ENCODE measurements at places on chromosomes 5 and 9.

- peak; percentile 70 for DNase-seq
These were observed 406.6 kb upstream of the TNC start for GRCh38 chr9:115524453-115525059.

DNA sequence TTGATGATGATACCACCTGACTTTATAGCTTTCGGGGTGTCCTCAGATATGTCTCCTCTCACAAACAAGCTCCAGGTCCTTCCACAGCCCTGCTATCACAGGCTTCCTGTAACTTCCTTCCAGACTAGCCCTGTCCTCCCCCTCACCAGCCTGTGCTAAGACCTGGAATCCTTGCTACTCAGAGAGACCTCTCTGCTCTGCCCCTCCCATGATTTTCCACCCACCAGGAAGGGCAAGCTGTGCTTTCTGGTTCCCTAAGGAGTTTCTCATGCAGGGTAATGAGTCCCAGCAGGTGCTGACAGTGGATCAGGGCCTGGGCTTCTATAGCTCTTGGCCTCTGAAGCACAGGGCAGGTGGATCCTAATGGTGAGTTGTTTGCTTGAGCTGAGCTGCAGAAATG, 86.9 kb downstream of the AOPEP start:
- DNase-seq: peak; percentile 47

GRCh38 chr5:116306846-116307245, 222.0 kb downstream of the COMMD10 start:
- no peak for DNase-seq

DNA sequence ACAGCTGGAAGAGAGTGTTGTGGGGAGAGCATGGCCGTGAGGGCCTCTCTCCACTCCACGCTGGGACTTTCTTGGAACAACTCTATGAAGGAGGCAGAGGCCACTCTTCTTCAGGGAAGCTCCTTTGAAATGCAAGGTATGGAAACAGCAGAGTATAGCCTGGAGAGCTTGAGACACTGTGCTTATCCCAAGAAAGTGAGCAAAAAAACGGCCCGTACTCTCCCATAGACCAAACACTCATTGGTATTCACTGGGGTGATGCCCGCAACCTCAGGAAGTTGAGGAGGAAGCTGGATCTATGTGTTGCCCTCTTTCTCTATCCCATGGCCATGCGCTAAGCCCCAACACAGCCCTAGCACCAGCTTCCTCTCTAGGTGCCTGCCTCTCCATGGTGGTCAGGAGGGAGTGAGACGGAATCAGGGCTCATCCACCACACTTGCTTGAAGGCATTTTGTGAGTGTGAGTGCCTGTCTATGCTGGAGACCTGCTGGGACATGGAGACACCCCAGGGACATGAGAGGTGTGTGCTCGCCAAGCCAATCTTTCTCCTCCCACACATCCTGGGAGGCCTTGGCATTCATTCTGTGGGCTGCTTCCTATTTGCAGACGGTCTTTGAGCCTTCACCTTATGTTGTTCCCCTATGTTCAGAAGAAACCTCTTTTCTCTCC, 616.6 kb downstream of the IRX1 start:
- DNase-seq: no peak

GRCh38 chr5:172553903-172554302, 87.2 kb upstream of the NEURL1B start:
- DNase-seq: no peak

DNA sequence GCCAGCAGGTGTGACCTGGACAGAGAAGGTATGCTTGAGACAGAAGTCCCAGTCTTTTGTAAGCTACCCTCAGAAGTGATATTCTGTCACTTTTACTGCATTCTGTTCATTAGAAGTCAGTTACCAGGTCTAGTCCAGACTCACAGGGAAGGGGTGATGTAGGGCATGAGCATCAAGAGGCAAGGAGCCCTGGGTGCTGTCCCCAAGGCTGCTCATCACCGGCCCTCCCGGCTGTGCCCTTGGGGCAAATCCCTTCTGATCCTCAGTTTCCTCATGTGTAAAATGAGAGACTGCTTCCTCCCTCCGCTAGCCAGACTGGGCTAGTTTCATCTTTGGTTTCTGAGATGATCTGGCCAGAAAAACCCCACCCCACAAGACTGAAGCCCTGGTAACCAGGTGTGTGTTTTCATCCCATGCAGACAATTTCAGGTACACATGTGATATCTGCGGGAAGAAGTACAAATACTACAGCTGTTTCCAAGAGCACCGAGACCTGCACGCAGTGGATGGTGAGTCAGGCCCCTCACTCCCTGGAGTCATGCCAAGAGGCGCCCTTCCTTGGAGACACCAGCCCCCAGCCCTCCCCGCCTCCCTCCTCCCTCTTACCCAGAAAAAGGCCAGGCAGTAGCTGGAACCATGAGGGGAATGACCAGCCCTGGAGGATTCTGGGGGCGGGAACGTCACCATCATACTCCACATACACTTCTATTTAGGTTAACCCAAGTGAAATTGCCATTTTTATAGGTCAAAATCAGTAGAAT, 71.0 kb downstream of the AMBP start:
- DNase-seq: no peak

DNA sequence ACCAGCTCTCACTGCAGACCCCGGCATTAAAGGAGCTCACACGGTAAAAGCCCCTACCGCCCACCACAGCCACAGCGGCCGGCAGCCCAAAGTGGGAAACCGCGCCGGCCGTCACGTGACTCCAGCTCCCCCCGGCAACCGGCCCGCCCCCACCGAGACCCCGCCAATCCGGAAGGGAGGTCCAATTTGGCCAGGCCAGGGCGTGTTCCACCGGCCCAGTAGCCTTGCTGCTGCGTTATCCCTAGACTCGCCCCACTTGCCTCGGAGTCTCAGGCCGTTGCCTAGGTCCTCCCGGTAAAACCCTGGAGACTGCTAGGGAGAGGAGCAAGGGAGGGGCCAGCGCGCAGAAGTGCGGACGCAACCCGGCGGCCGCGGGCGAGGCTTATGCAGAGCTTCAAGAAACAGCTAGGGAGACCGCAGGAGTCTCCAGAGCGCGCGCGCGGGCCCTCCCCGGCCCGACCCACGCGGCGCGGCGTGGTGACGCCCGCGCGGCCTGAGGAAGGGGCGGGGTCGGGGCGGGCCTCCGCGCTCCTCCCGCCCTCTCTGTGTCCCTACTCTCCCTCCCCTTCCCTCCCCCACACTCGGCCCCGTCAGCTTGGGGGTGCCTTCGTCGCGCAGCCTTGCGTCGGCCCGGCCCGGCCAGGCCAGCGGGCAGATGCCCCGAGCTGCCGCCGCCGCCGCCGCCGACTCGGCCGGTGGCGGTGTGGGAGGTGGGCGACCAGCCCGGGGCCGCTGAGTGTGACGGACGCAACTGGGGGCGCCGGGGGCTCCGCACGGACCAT, at the start of gene RIC1:
TSS of gene RIC1 (plus strand) at position 578 of the 782 bp plus-strand sequence. CDS start at position 781, 203 bp downstream.
- DNase-seq: peak; percentile 80

GRCh38 chr5:19885040-19885824, 102.8 kb downstream of the CDH18 start:
- no peak for DNase-seq

- DNase-seq: no peak
These were observed 261.1 kb downstream of the MLLT3 start for GRCh38 chr9:20361229-20361628.

GRCh38 chr5:138809391-138809790, 56.2 kb downstream of the CTNNA1 start:
- DNase-seq: peak; percentile 31

DNA sequence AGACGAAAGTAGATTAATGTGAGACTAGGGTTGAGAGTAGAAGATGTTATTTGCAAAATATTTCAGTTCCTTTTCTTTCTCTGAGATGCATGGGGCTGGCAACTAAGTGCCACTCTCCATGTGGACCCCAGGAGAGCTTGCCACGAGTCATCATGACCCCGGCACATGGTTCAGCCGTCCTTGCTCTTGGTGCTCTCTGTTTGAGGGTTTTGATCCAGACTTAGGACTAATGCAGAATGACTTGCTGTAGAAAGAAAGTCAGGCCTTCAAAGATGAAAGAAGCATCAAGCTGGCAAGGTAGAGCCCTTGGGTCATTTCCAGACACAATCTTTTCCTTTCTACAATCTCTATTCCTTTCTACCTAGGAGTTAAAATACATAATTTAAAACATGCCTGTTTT, 84.7 kb downstream of the RASGRF2 start:
- peak; percentile 32 for DNase-seq

DNA sequence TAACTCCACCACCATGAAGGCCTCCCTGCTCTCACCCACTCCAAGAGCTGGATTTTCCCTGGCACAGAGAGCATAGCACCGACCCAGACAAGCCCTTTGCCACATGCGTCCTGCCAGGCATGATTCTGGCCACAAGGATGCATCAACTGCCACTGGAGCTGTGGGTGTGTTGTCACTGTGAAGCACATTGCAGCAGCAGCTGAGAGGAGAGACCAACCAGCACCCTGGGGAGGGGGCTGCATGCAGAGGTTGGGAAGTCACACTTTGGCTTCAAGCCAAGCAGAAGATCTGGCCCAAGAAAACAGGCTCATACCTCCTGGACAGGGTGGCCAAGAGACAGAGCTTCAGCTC, 22.6 kb upstream of the PTGES start:
- no peak for DNase-seq

DNA sequence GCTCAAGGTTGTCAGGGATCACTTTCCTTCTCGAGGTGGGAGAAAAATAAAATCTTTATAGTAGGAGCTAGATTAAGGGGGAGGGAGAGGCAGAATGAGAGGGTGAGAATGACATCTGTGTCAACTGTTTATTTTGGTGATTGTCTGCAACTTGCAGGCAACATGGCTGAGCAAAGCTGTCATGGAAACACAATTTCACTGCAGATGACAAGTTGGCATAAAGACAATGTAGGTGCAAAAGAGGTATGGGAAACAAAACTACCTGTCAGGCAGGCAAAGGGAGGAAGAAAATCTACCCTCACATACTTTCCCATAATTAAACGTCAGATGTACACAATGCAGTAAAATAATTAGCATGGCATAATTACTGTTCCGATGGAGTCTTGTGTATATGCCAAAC, 167.4 kb downstream of the SLIT3 start:
- DNase-seq: no peak

GRCh38 chr9:111900151-111900857, 3.7 kb downstream of the UGCG start:
- DNase-seq: no peak

DNA sequence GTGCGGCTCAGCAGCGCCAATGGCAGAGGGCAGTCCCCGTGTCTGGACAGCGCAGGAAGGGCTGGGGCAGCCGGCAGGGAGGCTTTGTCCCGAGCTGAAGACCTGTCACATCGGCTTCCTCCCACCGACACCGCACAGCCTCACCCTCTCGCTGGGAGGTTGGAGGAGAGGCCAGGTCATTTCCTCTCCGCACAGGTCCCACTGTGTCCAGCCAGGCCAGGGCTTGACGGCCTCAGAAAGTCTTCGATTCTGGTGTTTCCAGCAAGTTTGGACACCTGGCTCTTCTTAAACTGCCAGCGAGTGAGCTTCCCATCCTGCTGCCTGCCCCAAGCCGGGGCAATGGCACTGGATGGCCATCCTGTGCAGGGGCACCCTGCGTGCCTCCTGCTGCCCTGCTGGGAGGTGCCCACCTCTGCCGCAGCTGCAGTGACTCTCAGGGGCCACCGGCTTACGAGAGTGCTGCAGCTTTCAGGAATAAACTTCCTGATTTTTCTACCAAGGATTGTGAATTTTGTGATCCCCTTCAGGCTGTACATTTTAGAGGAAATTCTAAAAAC, 33.9 kb downstream of the AHRR start:
- DNase-seq: no peak

GRCh38 chr9:98900244-98900643, 43.5 kb upstream of the COL15A1 start:
- DNase-seq: no peak

GRCh38 chr5:76548525-76549229, 74.5 kb downstream of the F2RL2 start:
- DNase-seq: no peak

DNA sequence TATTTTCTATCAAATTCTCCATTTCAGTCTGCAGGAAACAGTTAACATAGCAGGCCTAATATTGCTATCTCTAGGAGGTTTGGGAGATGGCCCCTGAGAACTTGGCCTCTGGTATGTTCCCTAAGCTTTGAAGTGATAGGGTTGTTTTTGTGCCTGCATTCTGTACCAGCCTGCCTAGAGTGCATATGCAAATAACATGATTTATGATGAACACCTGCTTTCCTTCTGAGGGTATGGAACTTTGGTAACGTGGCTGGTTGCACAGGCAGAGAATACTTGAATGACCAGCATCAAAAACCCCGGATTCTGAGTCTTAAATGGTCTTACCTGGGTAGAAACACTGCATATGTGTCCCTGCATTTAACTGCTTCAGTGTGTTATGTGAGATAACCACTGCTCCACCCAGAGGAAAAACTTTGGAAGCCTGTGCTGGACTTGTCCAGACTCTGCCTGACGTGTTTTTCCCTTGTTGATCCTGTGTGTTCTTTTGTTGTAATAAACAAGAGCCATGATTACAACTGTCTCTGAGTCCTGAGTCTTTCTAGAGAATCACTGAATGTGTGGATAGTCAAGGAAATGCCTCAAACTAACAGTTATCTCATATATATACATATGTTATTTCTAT, 111.3 kb upstream of the ABCA1 start:
- DNase-seq: no peak

GRCh38 chr9:121556580-121556979, 56.9 kb upstream of the GGTA1 start:
- DNase-seq: peak; percentile 99

DNA sequence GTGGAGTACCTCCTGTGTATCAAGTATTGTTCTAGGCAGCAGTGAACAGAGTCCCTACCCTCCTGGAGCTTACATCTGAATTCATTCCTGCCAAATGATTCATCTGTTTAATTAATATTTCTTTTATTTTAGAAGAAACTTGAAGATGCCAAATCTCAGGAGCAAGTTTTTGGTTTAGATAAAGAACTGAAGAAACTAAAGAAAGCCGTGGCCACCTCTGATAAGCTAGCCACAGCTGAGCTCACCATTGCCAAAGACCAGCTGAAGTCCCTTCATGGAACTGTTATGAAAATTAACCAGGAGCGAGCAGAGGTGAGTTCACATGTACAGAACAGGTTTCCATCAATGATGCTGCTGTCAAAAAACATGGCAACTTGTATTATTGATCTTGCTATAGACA, 57.9 kb downstream of the RAB14 start:
- DNase-seq: no peak

- no peak for DNase-seq
These were observed 186.2 kb downstream of the TMEM38B start for GRCh38 chr9:105880517-105880916.

DNA sequence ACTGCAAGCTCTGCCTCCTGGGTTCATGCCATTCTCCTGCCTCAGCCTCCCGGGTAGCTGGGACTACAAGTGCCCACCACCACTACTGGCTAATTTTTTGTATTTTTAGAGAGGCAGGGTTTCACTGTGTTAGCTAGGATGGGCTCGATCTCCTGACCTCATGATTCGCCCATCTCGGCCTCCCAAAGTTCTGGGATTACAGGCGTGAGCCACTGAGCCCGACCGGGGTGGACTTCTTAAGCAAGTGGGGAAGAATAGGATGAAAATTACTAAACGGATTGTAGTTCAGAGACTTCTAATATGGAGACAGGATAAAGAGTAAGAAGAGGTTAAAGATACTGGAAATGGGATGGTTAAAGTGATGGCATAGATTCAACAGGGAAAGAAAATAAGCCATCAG, 132.3 kb upstream of the IRX2 start:
- no peak for DNase-seq

GRCh38 chr9:71303351-71303750, 181.9 kb upstream of the TRPM3 start:
- DNase-seq: no peak
